CD4-positive, alpha-beta T cell treated with Interleukin-15 for 4 hours (primary cell): ENCODE measurements at places on chromosomes 13 and 19.

- no peak for DNase-seq
Observed at GRCh38 chr19:45231891-45232290, 13.3 kb downstream of the EXOC3L2 start.

DNA sequence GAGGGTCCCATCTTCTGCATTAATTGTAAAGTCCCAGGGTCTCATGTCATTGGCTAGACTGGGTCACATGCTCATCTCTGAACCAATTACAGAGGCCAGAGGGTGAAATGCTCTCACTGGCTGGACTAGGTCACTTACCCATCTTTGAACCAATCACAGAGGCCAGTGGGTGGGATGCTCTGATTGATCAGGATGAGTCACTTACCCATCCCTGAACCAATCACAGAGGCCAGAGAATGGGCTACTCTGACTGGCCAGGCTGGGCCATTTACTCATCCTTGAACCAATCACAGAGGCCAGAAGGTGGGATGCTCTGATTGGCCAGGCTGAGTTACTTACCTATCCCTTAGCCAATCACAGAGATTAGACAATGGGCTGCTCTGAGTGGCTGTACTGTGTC, 5.3 kb downstream of the MISP start:
- no peak for DNase-seq

DNA sequence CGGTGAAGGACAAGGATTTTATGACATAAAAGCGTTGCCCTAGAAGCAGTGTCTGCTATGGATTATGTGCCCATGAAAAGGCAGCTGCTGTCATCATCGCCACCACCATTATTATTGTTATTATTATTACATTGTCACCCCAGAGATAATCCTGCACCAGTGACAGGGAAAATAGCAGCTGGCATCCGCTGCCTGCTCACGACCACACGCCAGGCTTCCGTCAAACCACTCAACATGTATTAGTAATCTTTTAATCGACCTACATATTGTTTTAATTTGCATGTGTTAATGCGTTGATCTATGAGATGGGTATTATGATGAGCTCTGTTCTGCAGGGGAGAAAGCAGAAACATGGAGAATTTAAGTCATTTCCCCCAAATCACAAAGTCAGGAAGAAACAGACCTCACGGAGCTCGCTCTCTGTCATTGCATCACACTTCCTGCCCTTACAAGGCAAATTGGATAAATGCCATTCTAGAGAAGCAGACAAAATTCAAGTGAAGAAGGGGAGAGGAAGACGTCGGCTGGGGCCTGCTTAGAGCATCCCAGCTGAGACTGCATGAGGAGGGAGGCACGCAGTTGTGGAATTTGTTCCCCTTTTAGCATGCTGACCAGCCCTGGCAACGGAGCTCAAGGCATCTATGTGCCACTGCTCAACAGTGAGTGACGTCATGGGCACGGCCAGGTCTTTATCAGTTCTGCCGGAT, at the start of gene FFAR3:
Gene FFAR3 (plus strand): TSS at position 594 of the 707 bp plus-strand sequence. CDS start 431 bp downstream, outside the sequence.
- DNase-seq = no peak

DNA sequence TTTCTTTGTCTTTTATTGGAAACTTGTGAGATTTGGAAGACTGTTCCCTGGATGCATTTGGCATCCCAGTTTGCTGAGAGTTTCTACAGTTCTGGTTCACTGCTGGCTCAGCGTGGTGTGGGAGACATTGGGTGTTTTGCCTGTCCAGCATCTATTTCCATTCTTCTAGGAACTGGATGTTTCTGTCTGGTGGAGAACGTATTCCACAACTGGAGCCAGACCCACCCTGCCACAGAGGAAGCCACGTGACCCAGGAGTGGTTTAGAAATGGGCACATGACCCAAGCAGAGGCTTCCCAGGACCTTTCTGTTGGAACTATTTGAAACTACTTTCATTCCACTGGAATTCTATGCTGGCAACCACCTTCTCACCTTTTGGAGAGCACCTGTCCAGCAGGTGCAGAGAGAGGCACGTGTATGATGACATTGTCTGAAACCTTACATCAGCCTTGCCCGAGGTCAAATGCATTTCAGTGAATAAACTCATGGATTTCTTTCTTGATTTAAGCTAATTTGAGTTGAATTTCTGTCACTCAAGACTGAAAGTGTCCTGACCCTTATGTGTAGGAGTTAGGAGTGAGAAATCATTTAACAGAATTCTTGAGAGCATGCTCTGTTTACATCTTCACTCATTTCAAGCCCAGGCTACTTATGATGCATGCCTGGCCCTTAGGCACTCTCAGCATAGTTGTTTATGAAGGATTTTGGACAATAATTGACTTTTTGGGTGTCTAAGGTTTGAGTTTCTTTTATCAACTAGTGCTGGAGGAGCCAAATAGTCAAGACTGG, 121.8 kb downstream of the AKAP11 start:
- no peak for DNase-seq

GRCh38 chr19:49808711-49809159, 4.4 kb downstream of the FUZ start:
- DNase-seq = peak; percentile 89

- no peak for DNase-seq
Observed at GRCh38 chr13:23433171-23434153, at the start of gene SACS. Gene SACS, minus strand, starts transcription at chr13:23433702. Its CDS starts 22,463 bp downstream, at chr13:23411239.

- no peak for DNase-seq
Observed at GRCh38 chr13:98997738-98998641, 20.1 kb upstream of the DOCK9 start.

DNA sequence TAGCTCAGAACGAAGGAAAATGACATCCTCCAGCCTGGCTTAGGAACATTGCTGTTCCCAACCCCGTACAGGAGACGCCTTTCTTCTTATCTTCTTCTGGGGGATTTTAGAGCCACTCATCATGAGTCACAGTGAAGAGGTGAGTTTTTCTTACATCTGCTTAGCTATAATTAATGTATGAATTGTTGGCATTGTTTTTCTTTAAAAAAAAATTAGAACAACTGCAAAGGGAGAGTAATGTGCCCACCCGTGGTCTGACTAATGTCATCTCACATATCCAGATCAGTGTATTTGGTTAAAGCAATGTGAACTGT, 310.6 kb upstream of the TSHZ3 start:
- DNase-seq = no peak

DNA sequence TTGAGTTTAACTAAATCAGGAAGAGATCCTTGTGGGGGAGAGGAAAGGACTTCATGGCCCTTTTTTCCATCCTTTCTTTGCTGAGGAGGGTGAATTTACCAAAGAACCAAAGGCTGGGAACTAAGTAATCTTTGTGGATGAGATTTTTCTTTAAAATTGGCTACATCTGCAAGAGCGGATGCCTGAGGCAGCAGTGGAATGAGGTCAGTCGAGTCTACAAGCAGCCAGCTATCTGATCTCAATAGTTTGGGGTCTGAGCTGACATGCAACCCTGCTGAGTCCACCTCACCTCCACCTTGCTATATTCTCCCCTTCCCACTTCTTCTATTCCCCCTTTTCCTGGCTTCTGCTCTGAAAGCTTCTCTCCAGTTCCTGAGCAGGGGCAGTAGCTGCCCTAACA, 3.6 kb upstream of the DNAJC15 start:
- DNase-seq = no peak

DNA sequence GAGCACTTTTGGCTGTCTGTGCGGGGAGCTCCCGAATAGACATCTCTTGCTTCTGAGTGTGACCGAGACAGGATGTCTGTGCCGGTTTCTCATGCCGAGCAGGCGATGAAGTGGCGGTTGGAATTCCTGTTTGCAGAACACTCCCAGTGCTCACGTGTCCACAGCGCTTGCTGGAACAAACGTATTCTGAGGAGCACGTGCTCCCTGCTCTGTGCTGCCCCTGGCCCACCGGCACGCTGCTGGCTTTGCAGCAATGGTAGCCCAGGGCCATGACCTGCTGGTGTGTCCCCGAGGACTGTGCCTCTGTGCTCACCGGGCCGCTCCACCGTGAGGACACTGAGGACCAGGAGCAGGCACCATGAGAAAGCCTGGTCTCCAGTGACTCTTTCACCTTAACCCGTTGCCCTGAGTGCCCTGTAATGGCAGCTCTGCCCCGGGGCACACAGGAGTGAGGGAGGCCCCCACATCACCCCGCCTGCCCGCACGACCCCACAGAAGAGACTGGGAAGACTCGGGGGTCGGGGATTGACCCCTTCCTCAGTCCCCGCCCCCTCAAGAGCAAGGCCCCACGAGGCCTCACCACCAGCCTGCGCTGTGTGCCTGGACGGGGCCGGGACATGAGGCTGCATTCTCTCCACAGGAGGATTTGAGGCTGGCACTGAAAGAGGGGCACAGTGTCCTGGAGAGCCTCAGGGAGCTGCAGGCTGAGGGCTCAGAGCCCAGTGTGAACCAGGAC, 40.0 kb upstream of the F7 start:
- DNase-seq = no peak

DNA sequence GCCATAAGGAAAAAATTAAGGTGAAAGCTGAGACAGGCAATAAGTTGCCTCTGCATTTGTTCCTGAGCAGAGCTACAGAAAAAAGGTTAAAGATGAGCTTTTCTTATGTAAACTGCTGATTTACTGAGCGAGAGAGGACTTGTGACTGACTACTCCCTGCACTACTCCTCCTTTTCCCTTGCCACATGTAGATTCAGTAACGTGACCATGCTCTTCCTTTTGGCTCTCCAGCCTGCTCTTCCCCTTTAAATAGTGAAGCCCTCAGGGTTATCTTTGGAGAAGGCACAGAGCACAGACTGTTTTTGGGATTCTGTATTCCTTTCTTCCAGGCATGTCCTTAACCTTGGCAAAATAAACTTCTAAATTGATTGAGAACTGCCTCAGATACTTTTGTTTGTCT, 630.2 kb downstream of the UQCRFS1 start:
- no peak for DNase-seq

DNA sequence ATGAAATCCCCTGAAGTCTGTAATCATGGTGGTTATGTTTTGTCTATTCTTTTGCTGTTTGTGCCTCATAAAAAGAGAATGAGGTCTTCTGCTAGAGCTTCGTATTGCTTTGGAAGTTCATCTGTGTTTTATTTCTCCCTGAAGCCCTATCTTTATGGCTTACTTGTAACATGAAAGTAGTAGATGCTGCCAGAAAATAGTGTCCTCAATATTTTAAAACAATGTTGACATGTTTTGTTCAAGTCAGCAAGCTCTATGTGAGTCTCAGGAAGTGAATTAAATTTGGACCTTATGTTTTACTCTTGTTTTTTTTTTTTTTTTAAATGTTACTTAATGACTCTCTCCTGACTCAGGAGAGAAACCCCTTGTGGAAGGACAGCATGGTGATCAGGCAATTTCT, 130.5 kb downstream of the B3GLCT start:
- DNase-seq = no peak

GRCh38 chr13:88701551-88701950, 1030.4 kb downstream of the SLITRK5 start:
- no peak for DNase-seq

GRCh38 chr19:57452307-57452706, 4.6 kb downstream of the VN1R1 start:
- no peak for DNase-seq

DNA sequence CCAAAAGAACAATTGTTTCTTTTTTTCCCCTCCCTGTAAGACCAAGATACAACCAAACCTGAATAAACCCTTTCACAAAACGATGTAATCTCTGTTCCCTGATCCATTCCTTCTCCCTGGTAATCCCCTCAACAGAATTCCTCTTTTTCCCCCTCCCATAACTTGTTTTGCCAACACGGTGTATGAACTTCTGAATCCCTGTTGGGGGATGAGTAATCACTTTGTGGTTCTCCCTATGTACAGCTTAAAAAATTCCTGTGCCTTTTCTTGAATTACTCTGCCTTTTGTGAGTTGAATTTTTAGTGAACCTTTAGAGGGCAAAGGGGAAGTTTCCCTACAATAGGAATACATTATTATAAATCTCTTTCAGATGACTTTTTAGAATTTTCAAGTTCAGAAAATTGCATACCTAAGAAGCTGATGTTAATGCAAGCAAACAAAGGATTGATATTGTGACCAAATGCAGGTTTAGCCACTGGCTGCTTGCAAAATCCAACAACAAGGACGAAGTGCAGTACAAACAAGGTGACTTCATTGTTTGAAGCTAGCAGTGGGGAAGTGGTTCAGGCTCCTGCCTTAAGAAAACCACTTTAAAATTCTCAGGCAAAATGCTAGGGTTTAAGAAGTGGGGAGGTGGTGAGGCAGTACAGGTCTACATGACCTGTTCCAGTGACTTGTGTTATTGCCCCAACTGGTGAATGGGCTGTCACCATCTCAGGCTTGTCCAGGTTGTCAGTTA, 15.0 kb upstream of the EPSTI1 start:
- no peak for DNase-seq

DNA sequence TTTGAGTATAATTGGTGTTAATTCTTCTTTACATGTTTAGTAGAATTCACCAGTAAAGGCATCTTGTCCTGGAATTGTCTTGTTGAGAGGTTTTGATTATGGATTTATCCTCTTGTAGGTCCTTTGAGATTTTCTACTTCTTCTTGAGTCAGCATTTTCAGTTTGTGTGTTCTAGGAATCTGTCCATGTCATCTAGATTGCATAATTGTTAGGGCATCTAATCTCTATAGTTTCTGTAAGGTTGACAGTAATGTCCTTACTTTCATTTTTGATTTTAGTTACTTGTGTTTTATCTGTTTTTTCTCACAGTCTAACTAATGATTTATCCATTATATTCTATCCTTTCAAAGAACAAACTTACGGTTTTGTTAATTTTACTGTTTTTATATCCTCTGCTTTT, 492.0 kb downstream of the FGF9 start:
- DNase-seq = peak; percentile 22

DNA sequence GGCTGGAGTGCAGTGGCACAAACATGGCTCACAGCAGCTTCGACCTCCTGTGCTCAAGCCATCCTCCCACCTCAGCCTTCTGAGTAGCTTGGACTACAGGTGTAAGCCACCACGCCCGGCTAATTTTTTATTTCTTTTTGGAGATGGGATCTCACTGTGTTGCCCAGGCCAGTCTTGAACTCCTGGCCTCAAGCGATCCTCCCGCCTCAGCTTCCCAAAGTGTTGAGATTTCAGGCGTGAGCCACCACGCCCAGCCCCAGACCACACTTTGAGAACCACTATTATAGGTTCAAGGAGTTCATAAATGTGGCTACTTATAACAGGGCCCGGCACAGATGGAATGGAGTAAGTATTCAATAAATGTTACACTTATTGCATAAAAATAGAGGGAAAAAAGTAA, 3.3 kb upstream of the SCN1B start:
- no peak for DNase-seq

DNA sequence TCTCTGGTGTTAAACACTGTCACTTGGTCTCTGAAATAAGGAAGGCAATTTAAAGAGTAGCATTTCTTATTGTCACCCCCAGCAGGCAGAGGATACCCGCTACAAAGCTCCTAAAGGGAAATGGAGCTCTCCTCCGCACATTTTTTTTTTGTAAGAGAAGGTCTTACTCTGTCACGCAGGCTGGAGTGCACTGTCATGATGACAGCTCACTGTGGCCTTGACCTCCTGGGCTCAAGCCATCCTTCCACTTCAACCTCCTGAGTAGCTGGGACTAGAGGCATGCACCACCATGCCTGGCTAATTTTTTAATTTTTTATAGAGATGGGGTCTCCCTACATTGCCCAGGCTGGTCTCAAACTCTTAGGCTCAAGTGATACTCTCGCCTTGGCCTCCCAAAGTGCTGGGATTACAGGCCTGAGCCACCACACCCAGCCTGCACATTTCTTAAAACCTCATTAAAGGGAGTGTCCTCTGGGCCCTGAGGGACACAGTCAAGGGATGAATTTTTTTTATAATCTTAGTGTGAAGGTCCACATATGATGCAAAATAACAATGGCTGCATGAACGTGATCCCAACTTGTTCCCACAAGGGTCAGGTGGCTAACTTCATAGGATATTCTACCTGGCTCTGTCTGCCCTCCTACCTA, 32.1 kb downstream of the SLC25A30 start:
- DNase-seq = no peak

GRCh38 chr19:31338069-31338776, 11.0 kb downstream of the TSHZ3 start:
- peak; percentile 26 for DNase-seq

- DNase-seq = no peak
Observed at GRCh38 chr13:31105020-31105795, 56.5 kb downstream of the HSPH1 start.
